G401 (cell line): ENCODE measurements at places on chromosomes 1 and 21. TPM values are rescaled to one million over a fixed set of nuclear protein-coding genes. Genes with fewer than 3 reads are reported as not detected.

GRCh38 chr1:30332116-30333094, 391.0 kb downstream of the MATN1 start:
- no peak for DNase-seq

DNA sequence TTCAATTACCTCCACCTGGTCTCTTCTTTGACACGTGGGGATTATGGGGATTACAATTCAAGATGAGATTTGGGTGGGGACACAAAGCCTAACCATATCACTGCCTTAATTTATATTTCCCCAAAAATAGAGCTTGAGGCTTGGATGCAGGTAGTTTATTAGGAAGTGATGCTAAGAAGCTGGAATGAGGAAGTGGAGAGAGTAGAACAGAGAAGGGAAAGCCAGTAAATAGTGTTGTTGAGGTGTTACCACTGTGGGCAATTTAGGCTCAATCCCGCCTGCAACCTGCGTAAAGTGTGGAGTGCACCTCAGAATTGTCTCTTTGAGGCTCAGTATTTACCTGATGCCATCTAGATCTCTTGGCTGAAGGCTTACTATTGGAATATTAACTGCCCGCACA, 4.9 kb upstream of the DOCK7 start:
- no peak for DNase-seq

The PRAMEF33 gene
- not detected in 2 replicates for total RNA-seq

The RIMS3 gene
- 8.2 and 8.9 TPM in 2 replicates for total RNA-seq

The SH3BP5L gene
- 23.1 and 24.6 TPM in 2 replicates for total RNA-seq

The KRTAP19-1 gene
- total RNA-seq: not detected in 2 replicates

The HSPG2 gene
- total RNA-seq: 11.9 and 14.4 TPM in 2 replicates

The DNAJC6 gene
- 1.4 and 2.5 TPM in 2 replicates for total RNA-seq

The XCL2 gene
- total RNA-seq: not detected in 2 replicates
